ENCODE measurements at places on chromosomes 12 and 14.

GRCh38 chr14:75323571-75323970, 44.9 kb downstream of the FOS start:
- no peak for DNase-seq

- DNase-seq = no peak
Measured at GRCh38 chr14:55701638-55702037, 121.6 kb downstream of the KTN1 start.

- DNase-seq = no peak
Measured at GRCh38 chr14:60502541-60502940, 6.4 kb upstream of the SIX6 start.

DNA sequence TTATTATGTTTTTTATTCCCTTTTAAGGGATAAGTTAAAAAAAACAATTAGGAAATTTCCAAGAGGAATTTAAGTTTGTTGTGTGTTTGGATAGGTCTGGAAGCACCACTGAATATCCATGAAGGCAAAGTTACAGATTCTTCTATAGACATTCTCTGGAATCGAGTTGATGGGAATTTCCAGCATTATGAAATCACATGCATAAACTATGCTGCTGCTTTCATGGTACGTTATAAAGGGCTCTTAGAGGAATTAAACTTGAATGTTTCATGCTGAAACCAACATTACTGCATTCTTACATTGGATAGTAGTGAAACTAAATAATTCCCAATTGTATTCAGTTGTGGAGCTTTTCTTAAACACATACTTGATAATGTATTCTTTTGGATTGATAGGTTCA, 21.5 kb upstream of the PTPRQ start:
- no peak for DNase-seq

DNA sequence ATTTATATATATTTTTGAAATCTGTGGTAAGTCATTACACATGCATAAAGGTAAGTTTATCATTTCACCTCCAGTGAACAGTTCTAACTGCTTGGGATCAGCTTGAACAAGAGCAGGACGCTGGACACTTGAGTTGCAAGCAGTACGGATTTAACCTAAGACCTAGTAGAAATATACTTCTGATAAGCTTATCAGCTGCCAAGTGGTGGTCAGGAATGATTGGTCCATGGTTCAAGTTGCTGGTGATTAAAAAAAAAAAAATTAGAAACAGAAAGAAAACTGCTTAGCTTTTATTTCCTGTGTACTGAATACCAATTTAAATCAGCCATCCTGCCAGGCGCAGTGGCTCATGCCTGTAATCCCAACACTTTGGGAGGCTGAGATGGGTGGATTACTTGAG, 88.6 kb downstream of the AEBP2 start:
- no peak for DNase-seq

DNA sequence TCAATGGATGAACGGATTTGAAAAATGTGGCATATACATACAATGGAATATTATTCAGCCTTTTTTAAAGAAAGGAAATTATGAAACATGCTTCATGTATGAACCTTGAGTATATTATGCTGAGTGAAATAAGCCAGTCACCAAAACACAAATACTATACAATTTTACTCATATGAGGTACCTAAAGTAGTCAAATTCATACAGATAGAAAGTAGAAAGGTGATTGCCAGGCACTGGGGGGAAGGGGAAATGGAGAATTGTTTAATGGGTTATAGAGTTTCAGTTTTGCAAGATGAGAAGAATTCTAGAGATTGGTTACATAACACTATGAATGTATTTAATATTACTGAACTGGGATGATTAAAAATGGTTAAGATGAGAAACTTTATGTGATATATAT, 171.4 kb downstream of the TMTC3 start:
- DNase-seq = no peak
